ENCODE measurements at places on chromosomes 16 and 17.
A peak's percentile ranks its signal among the peaks of the same experiment; 100 is the strongest.

- DNase-seq, result no peak
These were observed 33.7 kb upstream of the HSBP1 start for GRCh38 chr16:83774066-83774465.

GRCh38 chr16:65658787-65659220, 536.9 kb upstream of the CDH11 start:
- DNase-seq, result peak; percentile 59

DNA sequence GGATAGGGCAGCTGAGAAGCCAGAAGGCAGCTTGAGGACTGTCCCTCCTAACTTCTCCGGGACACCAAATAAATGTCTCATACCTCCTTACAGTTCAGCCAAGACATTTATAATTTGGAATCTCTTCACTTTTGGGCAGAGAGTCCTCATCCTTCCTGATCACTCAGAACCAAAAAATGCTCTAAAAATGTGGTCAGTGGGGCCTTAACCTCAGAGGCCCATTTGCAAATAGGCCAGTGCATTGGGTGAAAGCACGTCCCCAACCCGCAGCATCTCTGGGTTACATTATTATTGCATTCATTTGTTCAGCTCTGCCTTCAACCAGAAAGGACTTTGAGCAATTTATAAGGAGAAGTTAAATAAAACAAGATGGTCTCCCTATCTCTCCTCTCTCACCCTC, 112.4 kb upstream of the IRX3 start:
- DNase-seq, result no peak

DNA sequence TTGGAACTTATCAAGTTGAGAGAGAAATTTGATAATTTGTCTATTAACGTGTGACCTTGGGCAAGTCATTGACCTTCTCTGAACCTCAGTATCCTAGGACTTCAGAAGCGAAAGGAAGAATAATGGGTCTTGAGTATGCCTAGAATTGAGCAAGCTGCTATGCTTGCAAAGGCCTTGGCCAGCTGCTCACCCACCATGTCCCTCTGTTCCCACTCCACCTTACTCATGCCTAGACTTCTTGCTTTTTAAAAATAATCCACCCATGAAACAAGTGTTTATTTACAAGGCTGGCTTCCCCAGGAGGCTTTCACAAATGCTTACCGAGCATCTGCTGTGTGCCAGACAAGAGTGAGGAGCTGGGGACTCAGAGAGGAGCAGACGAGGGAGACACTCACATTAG, 590.6 kb downstream of the MAF start:
- DNase-seq, result no peak

DNA sequence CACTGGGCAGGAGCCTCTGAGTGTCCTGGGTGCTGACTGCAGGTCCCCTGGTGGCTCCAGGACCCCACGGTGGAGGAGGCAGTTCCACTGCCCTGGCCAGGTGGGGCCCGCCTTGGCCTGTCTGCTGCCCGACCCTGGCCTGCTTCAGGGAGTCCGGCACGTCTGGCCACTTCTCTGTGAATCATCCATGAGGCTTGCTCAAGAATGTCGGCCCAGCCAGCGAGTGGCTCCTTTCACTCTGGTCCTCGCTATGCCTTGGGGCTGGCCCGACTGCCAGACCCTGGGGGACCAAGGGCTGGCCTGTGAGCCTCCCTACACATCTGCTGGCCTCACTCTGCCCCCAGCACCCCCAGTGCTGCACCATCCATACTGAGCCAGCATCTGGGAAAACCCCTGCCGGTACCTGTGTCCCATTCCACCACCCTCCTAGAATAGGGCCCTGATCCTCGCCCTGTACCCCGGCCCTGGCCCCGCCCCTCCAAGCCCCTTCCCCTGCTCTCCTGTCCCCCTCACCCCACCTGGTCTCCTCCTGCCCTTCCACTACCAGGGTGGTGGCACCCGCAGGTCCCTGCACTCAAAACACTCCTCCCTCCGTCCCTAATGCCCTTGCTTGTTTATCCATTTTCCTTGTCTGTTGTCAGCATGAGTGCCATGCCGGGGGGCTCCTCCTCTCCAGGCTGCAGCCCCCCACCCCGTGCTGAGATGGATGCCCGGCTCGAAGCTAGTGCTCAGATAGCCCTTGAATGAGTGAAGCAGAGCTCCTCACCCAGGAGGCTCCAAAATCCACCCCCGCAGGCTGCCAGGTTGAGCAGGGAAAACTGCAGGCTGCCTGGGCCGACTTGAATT, 35.5 kb downstream of the ADCY7 start:
- peak; percentile 67 for DNase-seq

- DNase-seq, result no peak
These were observed 205.1 kb upstream of the MAF start for GRCh38 chr16:79805621-79806020.

Measured in Daoy (cell line).